ENCODE measurements at places on chromosomes 2 and 18. TPM values are rescaled to one million over a fixed set of nuclear protein-coding genes. Genes with fewer than 3 reads are reported as not detected.

DNA sequence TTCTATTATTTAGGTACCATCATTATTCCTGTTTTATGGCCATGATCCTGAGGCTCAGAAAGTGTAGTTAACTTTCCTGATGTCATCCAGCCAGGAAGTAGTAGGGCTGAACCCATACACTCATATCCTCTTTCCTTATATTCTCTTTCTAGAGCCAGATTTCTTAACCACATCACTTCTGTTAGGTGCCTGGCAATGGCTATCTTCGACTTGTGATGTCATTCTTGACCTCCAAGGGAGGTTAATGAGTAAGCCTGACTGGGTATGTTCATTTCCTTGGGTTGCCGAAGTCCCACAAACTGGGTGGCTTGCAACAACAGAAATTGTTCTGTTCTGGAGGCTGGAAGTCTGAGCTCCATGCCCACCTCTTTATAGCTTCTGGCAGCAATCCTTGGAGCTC is 43.4 kb downstream of the ITGB6 start:
- no peak for DNase-seq

- DNase-seq: peak; percentile 38
These were observed 16.4 kb upstream of the ST3GAL5 start for GRCh38 chr2:85905187-85905666.

DNA sequence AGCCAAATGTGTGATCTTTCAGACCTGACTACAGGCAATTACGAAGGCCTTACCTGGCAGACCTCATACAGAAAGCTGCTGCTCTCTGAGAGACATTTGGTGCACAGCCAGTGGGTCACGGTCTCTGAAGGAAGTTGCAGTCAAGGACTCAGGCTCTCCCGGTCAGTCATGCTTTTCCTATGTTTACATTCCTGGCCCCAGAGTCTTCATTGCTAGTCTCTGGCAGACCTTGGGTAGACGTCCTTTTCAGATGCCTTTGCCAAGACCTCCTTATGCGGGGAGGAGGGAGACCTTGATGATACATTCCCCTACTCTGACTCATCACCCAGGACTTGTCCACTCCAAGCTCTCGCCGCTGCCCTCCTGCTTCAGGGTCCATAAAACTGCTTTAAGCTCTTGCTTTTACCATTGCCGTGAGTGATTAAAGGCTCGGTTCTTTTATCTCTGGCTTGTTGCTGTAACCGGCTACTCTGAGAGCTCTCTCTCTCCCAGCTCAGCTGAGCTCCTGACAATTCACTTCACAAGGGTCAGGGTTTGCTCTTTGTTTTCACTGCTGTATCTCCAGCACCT is 62.0 kb upstream of the SLC35F5 start:
- peak; percentile 26 for DNase-seq

FMNL2 gene
- total RNA-seq: 30.8 TPM

DNA sequence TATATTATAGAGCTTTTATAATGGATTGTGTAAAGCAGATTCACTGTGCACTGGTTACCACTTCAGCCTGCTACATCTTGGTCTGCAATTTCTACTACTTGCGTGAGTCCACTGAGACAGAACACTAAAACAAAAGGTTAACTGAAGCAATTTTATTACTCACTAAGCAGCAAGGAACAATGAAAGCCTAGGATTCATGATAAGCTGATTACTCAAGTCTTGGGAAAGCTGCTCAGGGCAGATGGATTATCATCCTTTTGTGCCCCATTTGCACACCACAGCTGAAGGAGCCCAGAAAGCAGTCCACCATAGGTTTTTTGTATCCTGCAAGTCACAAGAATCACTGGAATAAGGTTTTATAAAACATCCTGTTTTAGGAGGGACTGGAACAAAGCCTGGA is 1215.2 kb upstream of the TMEFF2 start:
- DNase-seq: no peak

GRCh38 chr2:201858281-201859184 is 52.2 kb downstream of the CDK15 start:
- no peak for DNase-seq

DNA sequence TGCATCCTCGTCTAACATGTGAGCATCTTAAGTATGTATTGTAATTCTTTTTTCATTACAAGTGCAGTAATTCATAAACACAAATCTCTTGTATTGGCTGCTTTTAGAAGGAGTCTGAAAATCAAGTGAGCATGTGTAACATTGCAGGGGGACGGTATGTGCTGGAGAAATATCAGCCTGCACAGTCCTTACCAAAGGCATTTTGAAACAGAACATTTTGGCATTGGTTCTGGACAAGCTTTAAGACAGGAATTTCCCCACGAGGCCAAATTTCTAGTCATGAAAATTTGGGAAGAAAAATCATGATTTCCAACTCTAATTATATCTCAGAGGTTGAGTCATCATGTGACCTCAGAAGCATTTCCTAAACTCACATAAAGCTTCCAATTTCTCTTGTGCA is 24.7 kb upstream of the NRP2 start:
- DNase-seq: peak; percentile 41

DNA sequence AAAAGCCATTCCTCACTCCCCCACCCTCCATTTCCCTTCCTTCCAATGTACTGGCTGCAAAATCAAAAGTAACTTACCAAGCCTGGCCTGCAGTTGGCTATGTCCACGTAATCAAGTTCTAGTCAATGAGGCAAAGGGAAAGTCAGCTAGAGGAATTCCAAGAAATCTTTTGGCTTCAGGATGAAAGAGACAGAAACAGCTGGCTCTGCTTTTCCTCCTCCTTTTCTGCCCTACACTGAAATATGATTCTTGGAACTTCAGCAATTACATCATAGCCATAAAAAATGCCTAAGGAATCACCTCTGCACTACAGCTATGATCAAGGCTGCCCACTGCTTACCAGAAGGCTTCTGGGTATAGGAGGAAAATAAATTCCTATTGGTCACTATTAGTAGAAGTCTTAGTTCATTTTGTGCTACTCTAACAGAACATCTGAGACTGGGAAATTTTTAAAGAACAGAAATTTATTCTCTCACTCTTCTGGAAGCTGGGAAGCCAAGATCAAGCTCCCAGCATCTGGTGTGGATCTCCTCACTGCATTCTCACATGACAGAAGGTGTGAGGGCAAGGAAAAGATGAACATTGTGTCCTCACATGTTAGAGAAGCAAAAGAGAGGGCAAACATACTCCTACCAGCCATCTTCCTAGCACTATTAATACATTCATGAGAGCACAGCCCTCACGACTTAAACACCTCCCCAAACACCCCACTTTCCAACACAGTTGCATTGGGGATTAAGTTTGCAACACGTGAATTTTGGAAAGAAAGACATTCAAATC is 219.9 kb downstream of the TMX3 start:
- peak; percentile 85 for DNase-seq

HOXD8 gene
- total RNA-seq: 2.7 TPM

- DNase-seq: no peak
These were observed 422.2 kb upstream of the POU3F3 start for GRCh38 chr2:104431701-104432121.
